ENCODE measurements at places on chromosomes 4 and X.
A peak's percentile ranks its signal among the peaks of the same experiment; 100 is the strongest.

DNA sequence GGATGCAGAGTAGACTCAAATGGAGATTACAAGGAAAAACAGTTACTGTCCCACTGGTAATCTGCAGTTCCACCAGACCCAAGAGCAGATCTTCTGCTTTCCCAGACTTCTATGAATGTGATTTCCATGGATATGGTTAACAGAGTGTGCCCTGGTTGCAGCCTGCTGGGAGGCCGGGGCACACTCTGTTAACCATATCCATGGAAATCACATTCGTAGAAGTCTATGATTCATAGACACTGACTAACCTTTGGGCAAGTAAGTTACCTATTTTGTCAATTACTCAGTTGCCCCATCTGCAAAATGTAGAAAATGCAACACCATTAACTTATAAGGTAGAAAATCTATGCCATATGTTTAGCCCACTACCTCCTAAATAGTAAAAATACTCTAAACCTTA, 443.1 kb upstream of the PITX2 start:
- peaks cover 2% of the 10 kb centered on the region for H3K4me1 ChIP-seq
- no peaks in the 10 kb centered on the region for H3K36me3 ChIP-seq
- H3K27me3 ChIP-seq, result no peaks in the 10 kb centered on the region
- H3K4me3 ChIP-seq, result no peak overlapping the region
- H3K27ac ChIP-seq, result no peak overlapping the region
- DNase-seq, result no peak

GRCh38 chr4:150518559-150518958, 63.4 kb upstream of the MAB21L2 start:
- H3K4me1 ChIP-seq, result no peaks in the 10 kb centered on the region
- no peak for DNase-seq
- no peaks in the 10 kb centered on the region for H3K36me3 ChIP-seq
- H3K27ac ChIP-seq, result no peak overlapping the region
- no peaks in the 10 kb centered on the region for H3K27me3 ChIP-seq

- no peaks in the 10 kb centered on the region for H3K27me3 ChIP-seq
- DNase-seq, result peak; percentile 1
- H3K4me3 ChIP-seq, result no peak overlapping the region
- no peaks in the 10 kb centered on the region for H3K4me1 ChIP-seq
- H3K27ac ChIP-seq, result no peak overlapping the region
- H3K36me3 ChIP-seq, result no peaks in the 10 kb centered on the region
Measured at GRCh38 chrX:11724122-11725017, 33.7 kb upstream of the MSL3 start.

GRCh38 chrX:154481911-154482601, 3.0 kb upstream of the LAGE3 start:
- no peaks in the 10 kb centered on the region for H3K27me3 ChIP-seq
- H3K4me3 ChIP-seq, result no peak overlapping the region
- DNase-seq, result no peak
- peaks cover 6% of the 10 kb centered on the region for H3K4me1 ChIP-seq
- no peak overlapping the region for H3K27ac ChIP-seq

DNA sequence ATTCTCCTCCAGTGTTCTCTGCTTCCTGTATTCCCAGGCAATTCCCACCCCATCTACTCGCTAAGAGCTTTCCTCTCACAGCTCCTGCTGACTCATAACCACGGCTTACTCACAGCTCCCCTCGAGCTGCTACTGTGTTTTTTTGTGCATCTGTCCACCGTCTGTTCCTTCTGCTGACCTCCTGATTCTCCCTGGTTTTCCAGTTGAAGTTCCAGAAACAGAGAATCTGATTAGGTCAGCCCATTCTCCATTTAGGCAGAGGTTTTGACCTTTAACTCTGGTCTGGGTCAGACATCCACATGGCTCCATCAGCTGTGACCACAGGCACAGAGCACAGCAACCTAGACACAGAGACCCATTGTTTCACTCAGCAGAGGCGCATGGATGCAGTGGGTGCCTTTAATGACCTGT, 5.5 kb upstream of the SMIM20 start:
- H3K36me3 ChIP-seq, result no peaks in the 10 kb centered on the region
- DNase-seq, result no peak
- peaks cover 7% of the 10 kb centered on the region for H3K4me1 ChIP-seq
- H3K27me3 ChIP-seq, result no peaks in the 10 kb centered on the region
- no peak overlapping the region for H3K27ac ChIP-seq

- H3K27me3 ChIP-seq, result no peaks in the 10 kb centered on the region
- no peaks in the 10 kb centered on the region for H3K36me3 ChIP-seq
- H3K27ac ChIP-seq, result no peak overlapping the region
Measured at GRCh38 chrX:43750248-43750676, 94.2 kb downstream of the MAOA start.

DNA sequence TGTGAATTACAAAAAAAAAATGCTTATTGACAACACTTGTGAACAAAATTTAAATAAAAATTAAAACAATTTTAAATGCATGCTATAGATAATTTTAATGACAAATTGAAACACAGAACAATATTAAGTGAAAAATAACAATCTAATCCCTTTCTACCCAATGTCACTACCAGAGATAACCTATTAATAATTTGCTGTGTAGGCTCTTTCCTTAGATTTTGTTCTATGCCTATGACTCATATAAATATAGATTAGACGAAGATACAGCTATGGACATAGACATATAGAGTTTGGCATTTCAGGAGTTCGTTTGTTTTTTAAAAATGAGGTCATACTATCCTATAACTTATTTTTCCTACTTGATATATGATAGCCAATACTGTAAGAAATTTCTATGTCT, 18.1 kb downstream of the PLAC8 start:
- H3K4me3 ChIP-seq, result no peak overlapping the region
- peaks cover 45% of the 10 kb centered on the region for H3K27me3 ChIP-seq
- H3K4me1 ChIP-seq, result no peaks in the 10 kb centered on the region
- no peak for DNase-seq
- H3K27ac ChIP-seq, result no peak overlapping the region
